ENCODE measurements at places on chromosomes 1 and 21. TPM values are rescaled to one million over a fixed set of nuclear protein-coding genes. Genes with fewer than 3 reads are reported as not detected.

TFF1 gene
- total RNA-seq: 26.4 TPM

TMEM200B gene
- 0.10 TPM for total RNA-seq

COL8A2 gene
- 0.10 TPM for total RNA-seq

TNFAIP8L2 gene
- not detected for total RNA-seq

MYOC gene
- not detected for total RNA-seq

AQP10 gene
- total RNA-seq: not detected

IGSF21 gene
- not detected for total RNA-seq

Measured in A549 treated with AZD2906 at 1 μM for 4 hours (cell line).